SK-N-MC (cell line): ENCODE measurements at places on chromosomes 12 and 14.

- DNase-seq: no peak
Observed at GRCh38 chr12:38586789-38587188, 270.2 kb downstream of the ALG10B start.

DNA sequence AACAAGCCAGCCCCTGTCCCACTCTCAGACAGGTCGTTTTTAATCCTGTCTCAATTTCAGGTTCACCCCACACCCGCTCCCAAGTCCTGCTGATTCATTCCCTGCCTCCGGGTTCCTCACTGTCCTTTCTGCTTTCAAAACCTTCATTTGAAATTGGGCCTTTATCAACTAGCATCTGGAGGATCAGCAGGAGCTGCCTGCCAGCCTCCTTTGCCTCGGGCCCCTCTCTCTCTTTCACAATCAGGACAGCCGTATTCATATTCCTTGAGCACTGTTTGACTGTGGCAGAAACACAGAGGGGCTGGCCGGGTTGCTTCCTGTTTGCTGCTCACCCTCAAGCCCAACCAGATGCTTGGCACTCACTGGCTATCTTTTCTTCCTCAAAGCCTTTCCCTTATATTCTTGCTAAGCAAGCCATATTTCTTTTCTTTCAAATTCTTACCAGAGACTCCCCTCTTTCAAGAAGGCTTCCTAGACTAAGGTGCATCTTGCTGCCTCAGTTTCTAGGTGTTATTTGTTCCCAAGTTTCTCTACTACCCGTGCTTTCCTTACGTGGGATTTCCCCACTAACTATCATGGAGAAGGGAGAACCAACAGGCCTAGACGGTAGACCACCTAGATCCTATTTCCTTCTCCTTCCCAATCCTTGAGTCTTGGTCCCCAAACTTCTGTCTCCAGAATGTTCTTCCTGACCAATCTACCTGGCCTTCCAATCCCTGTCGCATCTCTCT lies 3.0 kb downstream of the GALNT6 start:
- peak; percentile 91 for DNase-seq

DNA sequence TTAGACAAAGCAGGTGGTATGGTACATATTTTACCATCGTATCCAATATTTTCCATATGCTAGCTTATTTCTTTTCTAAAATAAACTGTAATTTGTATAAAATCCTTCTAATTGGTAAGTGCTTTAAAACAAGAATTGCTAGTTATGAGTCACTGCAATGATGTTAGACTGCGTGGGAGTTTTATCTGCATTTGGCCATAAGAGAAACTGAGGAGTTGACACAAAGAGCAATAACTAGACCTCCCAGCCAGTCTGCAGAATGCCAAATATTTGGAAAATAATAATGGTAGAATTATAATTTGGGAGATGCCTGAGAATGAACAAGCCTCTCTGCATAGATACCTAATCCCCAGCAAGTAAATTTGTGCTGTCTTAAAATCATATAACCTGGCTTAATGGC lies 61.7 kb upstream of the PTPRR start:
- no peak for DNase-seq

DNA sequence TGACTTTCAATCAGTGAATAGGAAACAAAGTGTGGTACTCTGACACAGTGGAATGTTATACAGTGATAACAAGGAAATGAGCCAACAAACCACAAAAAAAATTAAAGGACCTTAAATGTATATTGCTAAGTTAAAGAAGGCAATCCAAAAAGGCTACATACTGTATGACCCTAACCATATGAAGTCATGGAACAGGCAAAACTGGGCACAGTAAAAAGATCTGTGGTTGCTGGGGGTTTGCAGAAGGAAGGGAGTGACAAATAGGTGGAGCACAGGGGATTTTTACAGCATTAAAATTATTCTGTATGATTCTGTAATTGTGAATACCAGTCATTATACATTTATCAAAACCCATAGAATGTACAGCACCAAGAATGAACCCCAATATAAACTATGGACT lies 112.6 kb downstream of the KCNC2 start:
- DNase-seq: no peak

GRCh38 chr12:62021808-62022207 lies 238.4 kb upstream of the USP15 start:
- no peak for DNase-seq

- DNase-seq: no peak
Observed at GRCh38 chr12:32906399-32907165, 10.0 kb upstream of the PKP2 start.

DNA sequence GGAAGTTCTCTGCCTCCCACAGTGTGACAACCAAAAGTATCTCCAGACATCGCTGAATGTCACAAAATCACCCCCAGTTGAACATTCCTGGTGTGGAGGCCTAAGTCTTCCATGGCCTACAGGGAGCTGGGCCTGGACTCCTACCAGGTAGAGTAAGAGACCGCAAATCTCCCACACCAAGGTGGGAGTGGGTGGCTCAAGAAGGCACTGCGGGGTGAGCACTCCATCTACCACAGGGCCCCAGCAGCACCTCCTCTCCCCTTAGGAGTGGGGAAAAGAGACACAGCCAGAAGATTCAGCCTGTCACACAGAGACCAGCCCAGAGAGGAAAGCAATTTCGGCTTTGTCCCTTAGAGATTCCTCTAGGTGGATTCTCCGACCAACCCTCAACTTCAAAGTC lies 25.5 kb downstream of the LRTM2 start:
- no peak for DNase-seq

DNA sequence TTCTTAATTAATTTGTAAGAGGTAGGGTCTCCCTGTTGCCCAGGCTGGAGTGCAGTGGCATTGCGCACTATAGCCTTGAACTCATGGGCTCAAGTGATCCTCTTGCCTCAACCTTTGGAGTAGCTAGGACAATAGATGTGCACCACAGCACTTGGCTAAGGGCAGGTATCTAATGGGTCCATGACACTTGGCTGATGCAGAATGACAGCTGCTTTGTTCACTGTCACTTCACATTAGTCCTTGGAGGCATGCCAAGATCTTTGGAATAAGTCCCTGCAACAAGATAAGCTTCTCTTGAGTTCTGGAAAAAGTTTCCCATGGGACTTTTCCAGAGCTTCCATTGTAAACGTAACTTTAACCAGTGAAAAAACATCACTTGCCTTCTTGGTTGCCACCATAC lies 23.4 kb downstream of the COQ6 start:
- DNase-seq: no peak

DNA sequence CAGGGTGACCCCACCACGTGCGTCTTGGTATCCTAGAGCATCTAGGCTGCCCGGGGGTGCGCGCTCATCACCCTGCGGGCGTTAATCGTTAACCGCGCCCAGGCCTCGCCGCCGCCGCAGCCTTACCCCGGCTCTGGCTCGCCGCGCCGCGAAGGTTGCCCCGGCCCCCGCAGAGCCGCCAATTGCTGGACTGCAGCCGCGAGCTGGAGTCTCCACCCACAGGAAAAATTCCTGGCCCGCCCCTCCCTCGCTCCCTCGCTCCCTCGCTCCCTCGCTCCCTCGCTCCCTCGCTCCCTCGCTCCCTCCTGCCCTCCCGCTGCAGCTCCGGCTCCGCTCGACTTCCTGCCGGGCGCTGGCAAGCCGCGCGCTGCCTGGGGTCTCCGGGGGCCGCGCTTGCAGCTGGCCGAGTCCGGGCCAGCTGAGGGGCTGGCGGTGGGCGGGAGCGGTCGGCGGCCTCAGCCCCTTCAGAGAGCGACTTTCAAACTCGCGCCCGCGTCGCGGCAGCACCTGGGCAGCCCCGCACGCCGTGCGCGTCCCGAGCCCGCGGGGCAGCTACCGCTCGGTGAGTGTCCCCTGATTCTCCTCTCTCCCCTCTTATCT lies at the start of gene PLEKHG3:
Gene PLEKHG3 (plus strand): TSS at position 282 of the 600 bp plus-strand sequence. CDS start 23,208 bp downstream, outside the sequence.
- DNase-seq: no peak

DNA sequence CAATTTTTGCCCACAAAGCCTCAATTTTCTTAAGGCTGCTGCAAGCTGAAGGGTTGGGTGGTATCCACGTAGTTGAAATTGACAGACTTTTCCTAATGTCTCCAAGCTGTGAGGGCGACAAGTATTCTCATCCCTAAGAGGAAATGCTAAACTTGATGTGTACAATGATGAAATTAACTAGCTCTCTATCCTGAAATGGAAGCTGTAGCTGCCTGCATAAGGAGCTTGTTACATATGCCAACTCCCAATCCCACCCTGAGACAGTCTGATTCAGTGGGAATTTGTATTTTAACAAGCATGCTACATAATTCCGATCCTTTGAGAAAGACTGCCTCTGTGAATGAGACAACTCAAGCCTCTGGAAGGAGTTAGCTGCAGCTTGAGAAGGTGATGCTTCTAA lies 45.7 kb upstream of the MDM1 start:
- no peak for DNase-seq

GRCh38 chr12:76299536-76300296 lies 48.5 kb downstream of the BBS10 start:
- no peak for DNase-seq

GRCh38 chr14:67416085-67416484 lies 4.1 kb upstream of the PLEK2 start:
- DNase-seq: no peak

- DNase-seq: no peak
Observed at GRCh38 chr12:105713606-105714305, 383.3 kb downstream of the C12orf75 start.

DNA sequence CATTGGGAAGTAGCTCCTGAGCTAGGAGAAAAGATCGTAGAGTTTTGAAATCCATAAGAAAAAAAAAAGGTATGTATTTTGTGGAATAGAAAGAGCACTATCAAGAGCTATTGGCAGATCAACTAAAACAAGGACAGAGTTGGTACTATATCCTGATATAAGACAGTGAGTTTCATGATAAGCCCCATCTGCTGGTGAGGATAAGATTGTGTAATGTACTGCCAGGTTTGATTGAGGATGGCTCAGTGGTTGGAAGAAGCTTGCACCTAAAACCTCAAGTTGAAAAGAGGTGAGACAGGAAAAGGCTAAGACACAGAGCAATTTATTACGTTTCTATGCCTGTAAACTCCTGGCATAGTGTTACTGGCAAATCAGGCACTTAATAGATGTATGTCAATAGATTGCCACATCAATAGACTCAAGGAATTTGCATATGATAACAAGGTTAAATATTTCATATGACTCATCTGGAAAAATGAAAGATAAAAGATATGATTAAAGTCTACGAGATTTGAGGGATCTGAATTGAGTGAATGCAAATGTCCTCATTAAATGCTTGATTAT lies 525.6 kb downstream of the FLRT2 start:
- no peak for DNase-seq

DNA sequence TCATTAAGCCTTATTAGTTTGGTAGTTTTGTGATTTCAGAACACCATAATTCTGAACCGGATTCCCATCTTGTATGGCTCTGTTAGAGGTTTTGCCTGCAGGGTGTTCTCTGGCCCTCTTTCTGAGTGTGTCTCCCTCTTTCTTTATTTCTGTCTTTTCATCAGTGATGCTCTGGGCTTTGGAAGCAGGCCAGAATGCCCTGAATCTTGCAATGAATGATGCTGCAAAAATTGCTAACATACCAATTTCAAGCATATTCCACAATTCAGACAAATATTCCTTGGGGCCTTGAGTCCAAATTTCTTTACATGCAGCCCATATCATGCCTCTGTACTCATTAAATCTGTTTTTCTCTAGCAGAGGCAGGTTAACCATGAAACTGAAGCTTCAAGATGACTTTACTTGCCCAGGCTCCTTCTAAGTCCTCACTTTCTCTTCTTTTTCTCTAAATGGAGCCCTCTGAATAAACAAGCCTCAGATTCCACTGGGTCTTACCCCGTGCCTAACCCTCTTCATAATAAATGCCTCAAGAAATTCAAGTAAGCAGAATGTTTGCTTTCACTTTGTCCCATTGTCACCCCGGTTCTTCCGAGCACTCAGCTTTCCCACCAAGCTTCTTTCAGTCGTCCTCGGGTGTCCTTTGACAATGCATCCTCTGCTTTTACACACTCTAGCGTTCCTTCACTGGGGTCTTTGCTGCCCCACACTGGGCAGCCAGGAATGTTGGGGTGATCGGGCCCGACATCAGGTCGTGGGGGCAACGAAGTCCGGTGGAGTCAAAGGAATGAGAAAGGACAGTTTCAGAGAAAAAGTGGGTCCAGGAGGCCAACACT lies 78.8 kb upstream of the SLC38A4 start:
- DNase-seq: peak; percentile 75

DNA sequence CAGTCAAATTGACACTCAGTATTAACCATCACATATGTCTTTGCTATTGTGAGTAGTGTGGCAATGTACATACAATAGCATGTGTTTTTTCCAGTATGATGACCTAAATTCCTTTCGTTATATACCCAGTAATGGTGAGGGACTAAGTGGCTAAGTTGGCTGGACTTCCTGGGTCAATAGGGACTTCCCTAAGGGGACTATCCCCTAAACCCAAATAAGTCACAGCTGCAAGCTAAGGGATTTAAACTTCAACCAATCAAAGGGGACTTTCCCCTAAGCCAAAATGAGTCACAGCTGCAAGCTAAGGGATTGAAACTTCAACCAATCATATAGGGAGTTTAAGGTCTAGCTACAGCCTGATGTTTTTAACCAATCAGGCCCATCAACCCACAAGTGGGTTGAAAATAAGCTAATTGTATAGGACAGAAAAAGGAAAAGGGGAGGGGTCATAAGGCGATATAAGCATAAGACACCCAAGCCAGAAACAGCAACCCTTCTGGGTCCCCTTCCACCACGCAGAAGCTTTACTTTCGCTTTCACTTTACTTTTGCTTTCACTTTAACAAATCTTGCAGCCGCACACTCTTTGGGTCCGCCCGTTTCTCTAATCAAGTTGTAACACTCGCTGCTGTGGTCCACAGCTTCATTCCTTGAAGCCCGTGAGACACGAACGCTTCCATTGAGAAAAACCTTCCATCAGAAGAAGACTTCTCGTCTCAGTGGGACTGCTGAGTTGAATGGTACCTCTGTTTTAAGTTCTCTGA lies 404.4 kb downstream of the FLRT2 start:
- DNase-seq: no peak

DNA sequence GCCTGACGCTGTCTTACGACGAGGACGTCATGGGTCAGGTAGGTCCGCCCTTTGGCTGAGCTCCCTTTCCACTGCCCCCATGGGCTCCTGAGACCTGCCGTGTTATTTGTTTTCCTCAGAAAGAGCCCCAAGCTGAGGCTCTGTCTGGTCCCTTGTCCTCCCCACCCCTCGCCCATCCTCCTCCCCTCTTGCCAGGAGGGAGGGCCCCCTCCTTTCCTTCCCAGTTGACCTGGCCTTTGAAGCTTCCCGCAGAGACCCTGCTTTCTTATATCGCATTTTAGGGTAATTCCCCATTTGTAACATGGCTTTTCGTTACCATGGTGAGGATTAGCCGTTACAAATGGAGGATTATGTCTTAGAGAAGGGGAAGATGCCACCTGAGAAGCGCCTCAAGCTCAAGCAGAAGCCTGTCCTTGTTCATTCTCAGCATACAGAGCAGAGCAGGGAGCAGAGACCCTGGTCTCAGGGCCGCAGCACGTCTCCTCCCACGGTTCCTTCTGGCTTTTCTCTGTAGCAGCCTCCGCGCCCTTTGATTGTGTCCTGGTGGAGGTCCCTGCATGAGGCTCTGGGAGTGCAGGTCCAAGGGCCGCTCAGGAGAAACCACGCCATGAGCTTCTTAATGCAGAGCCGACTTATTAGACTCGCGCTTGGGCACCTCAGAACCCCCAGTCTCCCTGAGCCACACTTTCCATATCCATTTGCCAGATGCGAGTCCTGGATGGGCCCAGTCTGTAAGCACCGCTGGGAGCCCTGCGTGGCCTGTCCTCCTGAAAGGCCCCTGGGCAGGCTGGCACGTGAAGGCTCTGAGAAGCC lies 47.2 kb downstream of the UBE3B start:
- DNase-seq: no peak

- no peak for DNase-seq
Observed at GRCh38 chr12:45232756-45233372, 17.0 kb downstream of the ANO6 start.
